ENCODE measurements at places on chromosomes 11 and 22.

- DNase-seq: no peak
Observed at GRCh38 chr22:36433318-36434231, 45.8 kb upstream of the MYH9 start.

DNA sequence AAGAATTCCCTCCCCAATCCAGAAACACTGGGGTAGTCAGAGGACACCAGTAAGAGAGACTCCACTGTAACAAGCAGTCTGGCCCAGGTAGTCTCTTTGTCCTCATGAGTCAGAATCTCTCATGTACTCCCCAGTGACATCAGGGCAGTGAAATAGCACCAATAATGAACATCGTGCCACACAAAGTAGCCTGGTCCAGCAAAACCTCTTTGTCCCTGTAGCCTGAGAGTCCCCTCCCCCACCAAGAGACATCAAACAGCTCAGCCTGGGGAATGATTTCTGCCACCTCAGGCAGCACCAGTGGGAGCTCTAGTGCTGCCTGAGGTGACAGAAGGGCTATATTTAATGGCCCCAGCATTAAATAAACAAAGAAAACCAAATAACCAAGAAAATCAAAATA, 88.1 kb downstream of the SBF2 start:
- no peak for DNase-seq

GRCh38 chr22:27803841-27804415, 2.4 kb upstream of the MN1 start:
- DNase-seq: no peak

- no peak for DNase-seq
Observed at GRCh38 chr11:65945941-65946558, 770 bp downstream of the TSGA10IP start.

GRCh38 chr11:118628432-118628831, 21.0 kb downstream of the PHLDB1 start:
- DNase-seq: no peak

- no peak for DNase-seq
Observed at GRCh38 chr11:64459609-64460008, 100.6 kb downstream of the RPS6KA4 start.

DNA sequence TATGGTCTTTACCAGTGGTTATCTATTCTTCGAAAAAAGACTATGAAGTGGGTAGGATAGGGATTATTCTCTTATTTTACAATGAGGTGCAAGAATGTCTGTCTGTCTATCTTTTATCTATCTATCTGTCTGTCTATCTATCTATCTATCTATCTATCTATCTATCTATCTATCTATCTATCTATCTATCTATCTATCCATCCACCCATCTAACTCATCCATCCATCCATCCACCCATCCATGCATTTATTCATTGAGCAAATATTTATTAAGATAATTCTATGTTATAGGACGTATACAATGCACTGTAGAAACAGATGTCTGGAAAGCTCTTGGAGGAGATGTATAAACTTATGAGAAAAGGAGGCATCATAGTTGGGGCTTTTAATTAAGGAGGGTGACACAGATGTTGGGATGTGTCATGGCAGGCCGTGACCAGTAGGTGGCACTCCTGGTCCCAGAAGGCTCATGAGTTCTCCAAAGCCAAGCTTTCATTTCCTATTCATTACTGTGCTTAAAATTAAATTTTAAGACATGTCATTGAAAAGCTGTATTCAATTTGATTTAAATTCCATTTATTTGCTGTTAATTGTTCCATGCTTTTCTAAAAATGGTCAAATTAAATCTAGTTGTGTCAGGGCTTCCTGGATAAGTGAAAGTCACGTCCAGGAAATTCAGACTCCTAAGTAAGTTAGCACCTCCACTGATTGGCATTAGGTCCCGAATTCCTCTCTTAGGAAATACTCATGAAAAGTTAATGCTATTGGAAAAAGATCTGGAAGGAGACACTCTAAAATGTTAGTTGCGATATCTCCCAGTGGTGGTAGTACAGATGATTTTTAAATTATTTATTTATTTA, 19.0 kb upstream of the E2F8 start:
- peak; percentile 20 for DNase-seq

DNA sequence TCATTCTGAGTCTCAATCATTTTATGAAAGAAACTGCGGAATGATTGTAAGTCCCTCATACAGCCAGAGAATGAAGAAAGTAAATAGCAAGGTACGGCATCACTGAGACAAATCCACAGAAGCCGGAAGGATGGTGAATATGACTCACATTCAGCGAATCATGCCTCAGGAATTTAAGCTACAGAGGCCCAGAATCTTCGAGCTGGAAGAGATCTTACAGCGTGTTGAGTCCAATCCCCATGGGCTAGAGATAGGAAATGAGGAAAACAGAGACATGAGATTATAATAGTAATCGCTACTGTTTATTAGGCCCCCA, 173.2 kb downstream of the KIF18A start:
- no peak for DNase-seq

GRCh38 chr11:68349461-68350249, 37.3 kb downstream of the LRP5 start:
- DNase-seq: no peak

- DNase-seq: no peak
Observed at GRCh38 chr11:131944736-131945135, 574.3 kb downstream of the NTM start.

- DNase-seq: no peak
Observed at GRCh38 chr11:116976941-116977570, 121.2 kb downstream of the SIK3 start.

- DNase-seq: no peak
Observed at GRCh38 chr22:20436768-20437612, 635 bp downstream of the SCARF2 start.

DNA sequence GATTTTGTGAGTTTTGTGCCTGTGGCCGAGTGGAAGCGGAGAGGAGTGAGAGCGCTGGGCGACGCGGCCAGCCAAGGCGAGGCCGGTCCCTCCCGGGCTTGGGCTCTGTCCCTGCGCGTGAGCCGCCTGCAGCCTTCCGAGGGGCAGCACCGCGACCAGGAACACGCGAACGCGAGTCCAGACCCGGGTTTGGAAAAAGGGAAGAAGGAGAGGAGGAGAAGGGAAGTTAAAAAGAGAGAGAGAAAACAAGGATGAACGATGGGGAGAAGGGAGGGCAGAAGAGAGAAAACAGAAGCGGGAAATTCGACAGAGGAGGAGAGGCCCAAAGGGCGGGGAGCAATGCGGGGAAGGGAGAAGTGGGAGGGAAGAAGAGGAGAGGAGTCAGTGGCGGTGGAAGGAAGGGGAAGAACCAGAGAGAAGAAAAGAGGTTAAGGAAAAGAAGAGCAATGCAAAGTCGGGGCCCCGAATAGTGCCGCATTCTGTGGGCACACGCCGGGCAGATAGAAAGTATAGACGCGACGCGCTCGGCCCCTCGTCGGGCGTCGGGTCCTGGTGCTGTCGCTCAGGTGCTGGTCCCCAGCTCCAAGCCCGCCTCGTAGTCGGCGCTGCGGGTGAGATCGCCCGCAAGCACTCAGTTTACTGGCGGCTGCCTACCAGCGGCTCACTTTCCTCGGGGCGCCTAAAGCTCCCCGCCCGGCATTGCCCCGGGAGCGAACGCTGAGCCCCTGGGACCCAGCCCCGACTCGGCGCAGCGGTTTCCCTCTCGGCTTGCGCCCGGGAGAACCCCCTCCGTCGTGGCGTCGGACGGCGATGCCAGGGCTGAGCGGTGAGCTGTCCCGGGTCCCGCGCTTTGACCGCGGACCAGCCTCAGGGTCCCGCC, 2.8 kb upstream of the BARX2 start:
- DNase-seq: no peak

- DNase-seq: no peak
Observed at GRCh38 chr22:17672417-17672991, 33.9 kb downstream of the BCL2L13 start.

DNA sequence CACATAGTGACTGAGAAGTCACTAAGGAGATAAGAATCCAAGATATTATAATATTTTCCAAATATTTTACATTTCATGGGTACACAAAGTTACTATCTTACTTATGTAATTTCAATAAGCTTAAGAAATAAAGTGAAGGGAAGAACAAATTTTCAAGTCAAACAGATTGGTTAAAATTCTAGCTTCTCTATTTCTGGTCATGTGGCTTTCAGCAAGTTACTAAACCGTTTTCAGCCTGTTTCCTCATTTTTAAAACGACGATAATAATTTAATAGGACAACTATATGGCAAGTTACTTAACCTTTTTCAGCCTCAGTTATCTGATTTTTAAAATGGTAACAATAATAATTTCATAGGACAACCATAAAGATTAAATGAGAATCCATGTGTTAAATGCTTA, 15.6 kb downstream of the DCUN1D5 start:
- DNase-seq: no peak

- DNase-seq: no peak
Observed at GRCh38 chr11:133828871-133829270, 16.4 kb downstream of the SPATA19 start.

GRCh38 chr11:134332189-134332631, 422 bp downstream of the GLB1L2 start:
- no peak for DNase-seq

DNA sequence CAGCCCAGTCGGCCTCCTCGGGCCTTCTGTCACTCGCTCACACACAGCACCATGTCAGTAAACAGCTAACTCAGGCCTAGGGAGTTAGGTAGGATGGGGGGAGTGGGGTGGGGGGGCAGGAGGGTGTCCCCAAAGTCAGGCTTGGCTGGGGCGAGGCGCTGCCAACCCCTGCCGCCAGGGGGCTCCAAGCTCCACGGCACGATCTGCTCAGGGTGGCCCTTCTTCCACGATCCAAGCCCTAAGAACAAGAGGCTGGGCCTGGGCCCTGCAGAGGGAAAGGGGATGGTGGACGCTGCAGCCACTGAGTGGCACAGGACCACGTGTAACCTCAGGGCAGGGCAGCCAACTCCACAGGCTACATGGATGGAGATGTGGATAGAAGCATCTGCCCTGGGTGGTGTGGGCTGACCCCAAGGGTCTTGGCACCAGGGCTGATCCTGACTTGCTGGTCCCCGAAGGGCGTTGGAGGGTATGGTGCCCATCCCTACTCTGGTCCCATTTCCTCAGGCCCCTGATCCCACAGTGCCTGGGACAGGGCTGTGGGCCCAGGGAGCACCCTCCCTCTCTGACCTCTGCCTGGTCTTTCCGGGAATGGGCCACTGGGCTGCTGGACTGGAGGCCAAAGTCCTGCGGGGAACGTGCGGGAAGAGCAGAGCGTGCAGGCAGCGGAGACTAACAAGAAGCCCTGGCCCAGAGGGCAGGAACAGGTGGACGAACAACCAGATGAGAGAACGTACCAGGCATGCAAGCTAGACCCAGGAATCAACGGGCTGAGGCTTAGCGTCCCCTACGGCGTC, 29.1 kb upstream of the TXNRD2 start:
- peak; percentile 53 for DNase-seq

GRCh38 chr11:77019976-77020595, 14.1 kb upstream of the B3GNT6 start:
- DNase-seq: no peak

DNA sequence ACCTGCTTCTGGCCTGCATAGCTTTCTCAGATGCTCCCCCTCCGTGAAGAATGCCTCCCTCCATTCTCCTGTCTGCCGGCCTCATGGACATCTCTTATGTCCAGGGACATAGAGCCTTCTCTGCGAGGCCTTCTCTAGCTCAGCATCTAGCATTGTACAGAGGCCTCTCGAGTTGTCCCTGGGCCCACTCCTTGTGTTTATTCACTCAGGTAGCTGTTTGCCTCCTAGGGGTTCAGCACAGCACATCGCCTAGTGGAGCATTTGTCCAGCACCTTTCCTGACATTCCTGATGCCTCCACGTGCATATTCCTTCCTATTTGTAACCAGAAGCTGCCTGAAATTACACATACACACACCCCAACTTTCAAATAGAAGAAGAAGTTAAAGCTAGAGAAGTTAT, 101.3 kb downstream of the TBC1D22A start:
- no peak for DNase-seq

GRCh38 chr22:50302564-50302963, 4.9 kb downstream of the PLXNB2 start:
- DNase-seq: no peak

DNA sequence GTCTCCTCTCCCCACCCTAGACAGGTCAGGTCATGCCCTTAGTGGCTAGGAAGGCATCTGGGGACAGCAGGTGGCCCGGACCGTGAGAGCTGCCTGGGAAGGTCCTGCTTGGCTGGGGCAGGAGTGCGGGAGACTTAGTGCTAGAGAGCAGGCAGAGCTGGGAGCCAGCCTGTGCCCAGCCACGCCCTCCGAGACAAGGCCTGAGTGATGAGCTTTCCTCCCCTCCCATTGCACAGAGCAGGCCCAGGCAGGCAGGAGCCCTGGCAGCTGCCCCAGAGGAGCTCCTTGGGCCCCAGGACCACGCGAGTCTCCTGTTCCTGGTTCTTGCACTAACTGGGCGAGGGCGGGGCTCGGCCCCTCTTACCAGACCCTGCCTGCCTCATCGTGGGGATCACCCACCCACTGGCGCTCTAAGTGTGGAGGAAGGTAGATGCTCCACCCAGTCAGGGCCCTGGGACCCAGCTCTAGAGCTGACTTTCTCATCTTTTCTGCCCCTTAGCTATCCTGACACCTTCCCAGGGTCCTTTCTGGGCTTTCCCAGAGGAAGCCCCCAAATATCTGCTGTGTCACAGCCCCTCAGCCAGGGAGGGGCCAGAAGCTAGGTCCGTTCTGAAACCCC, 44.9 kb downstream of the MACROD1 start:
- DNase-seq: no peak

- no peak for DNase-seq
Observed at GRCh38 chr22:27919942-27920755, 1.1 kb upstream of the PITPNB start.

GRCh38 chr22:21443057-21443734, 24.0 kb upstream of the TMEM191C start:
- no peak for DNase-seq

DNA sequence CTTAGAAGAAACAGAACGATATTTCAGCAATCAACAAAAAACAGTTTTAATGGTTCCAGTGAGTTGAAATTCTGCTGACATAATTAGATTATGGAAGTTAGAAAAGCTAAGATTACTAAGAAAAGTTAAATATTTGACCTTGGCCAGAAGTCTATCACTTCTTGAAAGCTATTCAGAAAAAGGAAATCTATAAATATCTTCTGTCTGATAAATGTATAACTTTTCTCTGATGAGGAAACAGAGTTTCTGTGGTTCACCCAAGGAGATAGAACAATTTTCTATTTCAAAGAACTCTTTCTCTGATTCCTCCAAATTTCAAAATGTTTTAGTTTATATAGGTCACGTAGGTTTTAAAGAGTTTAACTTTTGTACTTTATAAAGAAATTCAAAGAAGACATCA, 438.4 kb upstream of the CHORDC1 start:
- no peak for DNase-seq

DNA sequence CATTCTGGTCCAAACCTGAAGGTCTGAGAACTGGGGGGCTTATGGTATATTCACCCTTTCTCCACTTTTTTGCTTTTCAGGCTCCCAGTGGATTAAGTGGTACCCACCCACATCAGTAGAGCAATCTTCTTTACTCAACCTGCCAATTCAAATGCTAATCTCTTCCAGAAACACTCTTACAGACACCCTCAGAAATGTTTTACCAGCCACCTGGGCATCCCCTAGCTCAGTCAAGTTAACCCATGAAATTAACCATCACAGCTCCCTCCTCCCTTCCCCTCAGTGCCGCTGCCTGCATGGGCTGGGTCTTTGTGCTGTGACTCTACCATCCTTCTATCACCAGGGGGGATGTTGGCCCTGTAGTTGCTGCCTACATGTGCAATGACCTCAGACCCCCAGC, 398.7 kb downstream of the BUD13 start:
- no peak for DNase-seq

- no peak for DNase-seq
Observed at GRCh38 chr11:59957094-59957493, 6.7 kb upstream of the OOSP4A start.

All from stimulated activated CD4-positive, alpha-beta T cell treated with anti-CD3 and anti-CD28 coated beads, Interleukin-15, amount 100 ng/mL, for 1 hour (primary cell).